ENCODE measurements at places on chromosomes 12 and 14.

DNA sequence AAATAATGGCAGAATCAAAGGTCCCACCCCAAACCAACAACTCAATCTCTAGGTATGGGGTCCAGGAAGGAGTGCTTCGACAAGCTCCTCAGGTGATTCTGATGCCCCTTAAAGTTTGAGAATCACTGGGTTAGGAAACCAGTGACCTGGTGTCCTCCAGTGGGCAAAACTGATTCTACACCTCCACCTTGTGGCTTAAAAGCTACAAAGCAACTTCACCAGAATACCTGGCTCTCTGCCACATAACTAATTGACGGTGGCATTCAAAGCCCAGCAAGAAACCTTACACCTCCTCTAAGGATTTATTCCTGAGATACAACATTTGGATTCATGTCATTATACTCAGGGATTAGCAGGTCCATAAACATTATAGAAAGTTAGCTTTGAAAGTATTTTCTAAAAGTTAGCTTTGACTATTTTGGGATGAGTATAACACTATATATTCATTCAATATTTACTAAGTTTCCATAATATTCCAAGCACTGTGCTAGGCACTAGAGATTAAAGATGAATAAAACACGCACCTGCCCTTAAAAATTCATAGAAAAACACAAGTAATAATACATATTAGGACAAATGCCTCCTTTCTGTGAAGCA lies 45.4 kb downstream of the DCAF5 start:
- DNase-seq, result peak; percentile 62

DNA sequence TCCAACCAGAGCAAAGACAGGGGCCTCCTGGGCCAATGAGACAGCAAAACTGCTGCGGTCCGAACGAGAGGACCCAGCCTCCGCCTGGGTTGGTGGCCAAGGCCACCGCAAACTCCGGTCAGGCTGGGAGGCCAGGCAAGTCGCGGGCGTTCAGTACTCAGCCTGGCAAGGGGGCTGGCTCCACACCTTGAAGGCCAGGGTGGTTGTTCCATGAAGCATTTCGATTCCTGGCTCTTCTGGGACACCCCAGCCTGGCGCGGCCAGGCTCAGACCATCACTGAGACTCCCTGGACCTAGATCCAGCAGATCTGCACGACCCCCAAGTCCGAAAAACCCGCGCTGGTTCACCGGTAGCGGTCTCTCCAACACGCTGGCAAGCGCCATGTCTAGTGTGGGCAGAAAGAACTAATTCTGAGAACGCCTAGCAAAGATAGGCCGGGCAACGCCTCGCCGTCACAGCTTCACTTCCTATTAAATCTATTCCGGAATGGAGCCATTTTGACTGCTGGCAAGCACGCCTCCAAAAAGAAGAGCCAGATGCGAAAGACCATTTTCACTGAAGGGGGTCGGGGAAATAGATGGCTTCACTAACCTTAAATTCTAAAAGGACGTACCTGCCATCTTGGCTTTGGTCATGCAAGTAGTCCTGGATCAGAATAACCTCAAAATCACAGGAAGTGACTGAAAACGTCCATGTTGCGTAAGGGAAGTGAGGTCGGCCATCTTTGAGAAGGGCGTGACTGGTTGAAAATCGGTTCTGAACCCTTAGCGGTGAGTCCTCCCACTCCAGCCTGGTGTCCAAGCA lies at the start of gene PSMB5:
Gene PSMB5 (minus strand): TSS at position 403 of the 805 bp plus-strand sequence. CDS start 19 bp downstream, at position 384.
- DNase-seq, result peak; percentile 93

- peak; percentile 25 for DNase-seq
These were observed 106.2 kb downstream of the SMOC1 start for GRCh38 chr14:69985463-69985862.

DNA sequence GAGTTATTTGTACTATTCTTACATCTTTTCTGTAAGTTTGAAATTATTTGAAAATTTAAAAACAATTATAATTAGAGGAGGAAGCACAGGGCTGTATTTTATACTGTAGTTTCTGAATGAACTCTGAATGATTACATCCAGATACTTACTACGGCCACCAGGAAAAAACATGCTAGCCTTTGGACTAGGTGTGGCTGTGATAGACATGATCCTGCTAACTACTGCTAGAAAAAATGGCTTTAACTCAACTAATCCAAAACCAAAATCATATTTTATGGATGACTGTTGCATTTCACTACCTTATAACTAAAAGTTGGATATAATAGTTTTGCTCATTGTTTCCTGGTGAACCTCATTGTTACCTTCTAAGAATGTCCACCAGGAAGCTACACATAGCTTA lies 15.1 kb upstream of the SLC25A3 start:
- no peak for DNase-seq

DNA sequence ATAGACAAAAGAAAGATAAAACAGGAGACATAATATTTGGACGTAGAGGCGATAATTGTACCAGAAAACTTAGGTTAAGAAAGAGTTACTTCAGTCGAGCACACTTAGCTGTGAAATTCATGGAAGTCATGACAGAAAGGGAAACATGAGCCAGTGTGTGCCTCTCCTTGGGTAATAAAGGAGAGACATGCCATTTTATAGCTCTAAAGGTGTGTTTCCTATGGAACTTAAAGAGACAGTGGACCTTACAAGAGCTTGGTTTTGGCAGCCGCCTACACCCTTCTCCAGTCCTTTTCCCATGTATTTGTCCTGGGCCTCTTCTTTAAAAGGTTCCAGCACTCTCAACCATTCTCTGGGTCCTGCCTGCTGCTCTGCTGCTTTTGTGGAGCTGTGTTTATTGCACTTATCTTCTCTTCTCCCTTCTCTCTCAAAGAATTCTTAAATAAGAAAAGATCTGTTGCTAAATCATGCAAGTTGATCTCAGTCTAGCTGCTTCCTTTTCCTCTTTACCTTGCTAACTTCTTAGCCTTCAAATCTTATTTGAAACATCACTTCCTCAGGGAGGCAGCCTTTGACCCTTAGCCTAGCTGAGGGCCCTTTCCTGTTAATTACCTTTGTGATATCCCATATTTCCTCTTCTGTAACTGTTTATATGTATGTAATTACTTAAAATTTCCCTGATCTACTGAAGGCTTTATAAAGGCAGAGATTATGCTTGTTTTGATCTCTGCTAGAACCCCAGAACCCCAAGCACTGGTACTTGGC lies 81.8 kb upstream of the EVL start:
- DNase-seq, result no peak

- no peak for DNase-seq
These were observed 4.2 kb downstream of the RNASE9 start for GRCh38 chr14:20556500-20557211.

DNA sequence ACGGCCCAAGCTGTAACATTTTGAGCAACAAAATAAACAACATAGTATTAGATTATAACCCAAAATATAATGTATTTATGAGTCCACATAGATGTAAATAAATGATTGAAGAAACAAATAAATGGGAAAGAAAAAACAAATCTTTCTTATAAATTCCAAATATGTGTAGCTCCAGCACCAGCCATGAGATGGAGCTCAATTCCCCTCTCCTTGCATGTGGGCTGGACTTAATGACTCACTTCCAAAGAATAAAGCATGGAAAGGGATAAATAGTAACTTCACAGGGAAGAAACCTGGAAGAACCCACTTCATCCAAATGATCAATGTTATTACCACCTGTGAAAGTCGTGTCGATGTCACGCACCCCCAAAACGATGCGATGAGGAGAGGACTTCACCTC lies 158.8 kb downstream of the RPAP3 start:
- DNase-seq, result peak; percentile 51

DNA sequence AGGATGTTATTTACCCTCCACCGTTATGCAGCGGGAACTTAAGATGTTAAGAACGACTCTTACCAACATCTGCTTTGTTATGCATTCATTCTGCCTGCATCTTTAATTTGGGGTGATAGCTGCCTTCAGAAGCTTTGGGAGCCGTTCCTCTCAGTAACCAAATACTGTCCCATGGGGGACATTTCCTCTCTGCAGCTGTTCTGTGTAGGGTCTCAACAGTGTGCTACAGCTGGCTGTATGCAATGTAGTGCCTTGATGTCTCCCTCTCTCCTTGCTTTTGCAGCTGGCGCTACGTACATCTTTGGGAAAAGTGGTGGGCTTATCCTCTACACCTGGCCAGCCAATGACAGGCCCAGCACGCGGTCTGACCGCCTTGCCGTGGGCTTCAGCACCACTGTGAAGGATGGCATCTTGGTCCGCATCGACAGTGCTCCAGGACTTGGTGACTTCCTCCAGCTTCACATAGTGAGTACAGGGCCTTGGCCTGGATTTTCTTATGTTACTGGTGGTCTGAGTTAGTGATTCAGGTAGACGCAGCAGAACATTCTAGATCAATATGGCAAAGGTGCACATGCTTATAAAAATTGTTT lies 744.3 kb downstream of the DIO2 start:
- DNase-seq, result no peak

GRCh38 chr14:96949594-96949993 lies 152.4 kb downstream of the VRK1 start:
- DNase-seq, result no peak

GRCh38 chr14:96261053-96261452 lies 5.0 kb downstream of the BDKRB1 start:
- no peak for DNase-seq

DNA sequence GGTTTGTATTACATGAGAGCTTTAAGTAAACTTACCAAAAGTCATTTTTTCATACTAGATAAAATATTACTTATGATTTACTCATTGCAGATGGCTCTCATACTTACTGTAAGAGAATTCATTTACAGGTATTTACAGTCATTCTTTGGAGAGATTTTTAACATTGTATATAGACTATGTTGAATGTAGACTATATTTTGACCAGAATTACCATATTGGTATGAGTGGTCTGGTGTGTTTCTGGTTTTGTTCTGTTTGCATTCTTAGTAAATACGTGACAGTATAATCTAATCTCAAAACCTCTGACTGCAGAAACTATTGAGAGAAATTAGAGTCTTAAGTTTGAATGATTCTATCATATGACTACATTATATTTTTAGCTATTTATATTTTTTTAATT lies 91.1 kb downstream of the USP15 start:
- DNase-seq, result no peak

GRCh38 chr14:71960494-71961353 lies 28.5 kb downstream of the RGS6 start:
- DNase-seq, result no peak

DNA sequence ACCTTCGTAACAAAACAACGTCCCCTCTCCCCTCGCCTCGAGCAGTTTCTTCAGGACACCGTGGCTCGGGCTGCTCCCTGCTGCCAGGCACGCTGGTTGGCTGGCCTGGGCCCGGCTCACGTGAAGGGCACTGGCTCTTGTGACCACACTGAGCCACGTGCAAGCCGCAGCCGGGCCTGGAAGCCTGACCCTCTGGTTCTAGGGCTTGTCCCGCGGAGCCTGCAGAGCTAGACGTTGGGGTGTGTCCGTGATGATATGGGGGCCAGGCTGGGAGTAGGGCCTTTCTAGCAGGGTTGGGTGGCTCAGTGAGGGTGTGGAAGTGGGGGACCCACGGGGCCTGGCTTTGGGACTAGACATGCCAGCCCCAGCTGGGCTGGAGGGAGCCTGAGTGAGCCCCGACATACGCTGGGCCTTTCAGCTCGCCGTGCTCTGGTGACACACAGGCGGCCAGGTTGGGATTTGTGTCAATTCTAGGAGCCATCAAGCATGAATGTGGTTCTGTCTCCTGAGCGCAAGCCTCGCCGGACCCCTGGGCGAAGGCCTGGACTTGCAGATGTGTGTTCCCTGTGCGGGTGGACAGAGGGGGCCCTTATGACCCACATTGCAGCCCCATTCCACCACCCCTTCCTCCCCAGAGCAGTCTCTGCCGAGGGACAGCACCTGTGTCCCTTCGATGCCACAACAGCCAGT lies 13.6 kb upstream of the AMN start:
- DNase-seq, result no peak

- DNase-seq, result no peak
These were observed 66.5 kb upstream of the CAND1 start for GRCh38 chr12:67202678-67203012.

- DNase-seq, result no peak
These were observed 17.3 kb downstream of the SLC25A47 start for GRCh38 chr14:100340423-100340813.

DNA sequence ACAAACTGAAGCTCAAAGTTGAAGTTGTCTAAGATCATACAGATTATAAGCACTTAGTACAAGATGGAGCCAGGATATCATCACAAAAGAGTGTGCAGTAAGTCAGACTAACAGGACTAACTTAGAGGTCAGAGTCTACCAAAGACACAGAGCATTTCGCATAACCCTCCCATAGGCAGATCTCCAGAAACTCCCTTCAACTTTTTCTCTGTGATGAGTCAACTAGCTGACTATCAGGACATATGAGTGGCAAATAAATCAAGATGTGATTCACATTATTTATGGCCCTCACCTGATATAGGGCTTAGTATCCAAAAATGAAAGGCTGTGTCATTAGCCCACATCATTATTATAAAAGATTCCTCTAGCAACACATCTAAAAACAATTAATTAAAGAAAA lies 484.6 kb downstream of the GALC start:
- no peak for DNase-seq

DNA sequence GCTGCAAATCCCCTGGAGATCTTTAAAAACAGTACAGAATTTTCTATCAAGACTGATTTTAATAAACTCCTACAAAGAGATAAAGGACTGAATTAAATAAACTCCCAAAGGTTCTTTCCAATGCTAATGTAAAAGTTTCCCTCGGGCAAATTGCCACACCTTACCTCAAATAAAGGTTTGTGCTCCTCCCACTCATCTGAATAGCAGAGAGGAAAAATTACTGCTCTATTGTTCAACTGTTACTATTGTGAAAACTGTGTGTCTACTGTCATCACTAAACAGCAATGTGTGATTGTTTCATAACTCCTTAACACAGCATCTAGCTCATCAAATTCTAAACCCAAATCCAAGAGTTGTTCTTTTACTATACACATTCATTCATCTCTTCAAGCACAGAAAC lies 3.2 kb downstream of the SPTLC2 start:
- DNase-seq, result peak; percentile 40

DNA sequence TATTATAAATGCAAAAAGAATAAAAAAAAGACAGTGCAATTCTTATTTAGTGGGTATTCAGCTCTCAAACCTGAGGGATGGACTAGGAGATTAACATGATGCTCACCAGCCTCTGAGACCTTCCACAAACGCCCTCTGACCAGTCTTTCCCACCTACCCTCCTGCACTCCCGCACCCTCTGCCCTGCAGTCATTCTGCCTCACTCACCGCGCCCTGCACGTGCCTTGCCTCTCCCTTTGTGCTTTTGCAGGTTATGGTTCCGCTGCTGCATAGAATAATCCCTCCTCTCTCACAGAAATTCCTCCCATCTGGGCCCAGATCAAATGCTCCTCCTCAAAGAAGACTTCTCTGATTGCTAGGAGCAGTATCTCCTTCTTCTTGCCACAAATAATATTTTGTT lies 28.5 kb upstream of the TMCC3 start:
- DNase-seq, result no peak

Measured in AG10803 (cell line).